Thymus (tissue), 14 donors: ENCODE measurements at places on chromosomes 2 and 18. TPM values are rescaled to one million over a fixed set of nuclear protein-coding genes. Genes with fewer than 3 reads are reported as not detected.

FAM110C gene
- 7.3 TPM for polyA plus RNA-seq

C2orf74 gene
- polyA plus RNA-seq: 51.6 TPM

TMEM247 gene
- not detected for polyA plus RNA-seq

ABCG5 gene
- 0.09 TPM for polyA plus RNA-seq

TUBB6 gene
- 46.6 TPM for polyA plus RNA-seq

FASTKD2 gene
- 12.9 TPM for polyA plus RNA-seq

MAB21L4 gene
- polyA plus RNA-seq: 4.9 TPM

CXCR4 gene
- 942 TPM for polyA plus RNA-seq

CAPN14 gene
- polyA plus RNA-seq: 0.62 TPM

TTN gene
- 1.1 TPM for polyA plus RNA-seq

MYO5B gene
- 11.1 TPM for polyA plus RNA-seq

PID1 gene
- 5.2 TPM for polyA plus RNA-seq

DYSF gene
- 5.8 TPM for polyA plus RNA-seq

UCN gene
- 8.1 TPM for polyA plus RNA-seq
